ENCODE measurements at places on chromosomes 11 and 22.
A peak's percentile ranks its signal among the peaks of the same experiment; 100 is the strongest.

DNA sequence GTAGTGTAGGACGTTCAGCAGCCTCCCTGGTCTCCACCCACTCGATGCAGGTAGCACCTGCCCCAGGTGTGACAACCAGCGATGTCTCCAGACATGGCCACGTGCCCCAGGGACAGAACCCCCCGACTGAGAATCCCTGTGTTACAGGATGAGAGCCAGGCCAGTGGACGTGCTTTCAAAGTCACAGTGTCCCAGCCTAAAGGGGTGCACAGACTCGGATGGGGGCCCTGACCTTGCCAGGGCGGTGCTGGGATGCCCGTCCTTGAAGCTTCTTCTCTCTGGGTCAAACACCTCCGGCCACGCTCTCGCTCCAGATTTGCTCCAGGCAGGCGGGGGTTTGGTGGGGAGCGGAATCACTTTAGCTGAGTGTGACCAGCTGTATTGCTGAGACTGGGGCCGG lies 23.3 kb upstream of the GAL start:
- DNase-seq: no peak

- peak; percentile 17 for DNase-seq
These were observed 67.1 kb downstream of the PARVB start for GRCh38 chr22:44091021-44091721.

GRCh38 chr11:44304091-44305025 lies 5.6 kb downstream of the ALX4 start:
- DNase-seq: no peak

DNA sequence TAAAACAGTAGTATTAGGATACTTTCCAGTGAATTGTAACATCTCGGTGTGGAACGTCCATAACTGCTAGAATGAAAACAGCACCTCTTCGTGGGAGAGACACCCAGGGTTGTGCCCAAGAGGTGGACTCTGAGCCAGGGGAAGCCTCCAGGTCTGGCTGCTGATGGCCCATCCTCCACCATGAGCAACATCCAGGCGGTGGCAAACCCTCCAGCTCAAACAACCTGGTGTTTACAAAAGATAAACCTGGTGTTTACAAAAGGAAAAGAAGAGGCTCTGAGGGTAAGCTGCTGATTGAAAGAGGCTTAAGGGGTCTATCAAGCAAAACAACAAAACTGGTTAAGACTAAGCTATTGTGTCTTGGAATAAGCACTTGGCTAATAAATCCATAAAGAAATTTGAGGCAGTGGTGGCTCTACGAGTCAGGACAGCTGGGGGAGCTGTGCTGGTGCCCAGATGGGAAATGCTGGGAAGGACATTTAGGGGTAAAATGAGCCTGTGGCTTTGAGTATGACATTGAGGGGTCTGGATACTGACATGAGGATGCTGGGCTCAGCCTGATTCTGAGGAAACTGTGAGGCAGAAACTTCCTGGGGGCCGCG lies 909.0 kb downstream of the BRD1 start:
- DNase-seq: no peak

- no peak for DNase-seq
These were observed 138.7 kb downstream of the PGR start for GRCh38 chr11:100990931-100991330.

DNA sequence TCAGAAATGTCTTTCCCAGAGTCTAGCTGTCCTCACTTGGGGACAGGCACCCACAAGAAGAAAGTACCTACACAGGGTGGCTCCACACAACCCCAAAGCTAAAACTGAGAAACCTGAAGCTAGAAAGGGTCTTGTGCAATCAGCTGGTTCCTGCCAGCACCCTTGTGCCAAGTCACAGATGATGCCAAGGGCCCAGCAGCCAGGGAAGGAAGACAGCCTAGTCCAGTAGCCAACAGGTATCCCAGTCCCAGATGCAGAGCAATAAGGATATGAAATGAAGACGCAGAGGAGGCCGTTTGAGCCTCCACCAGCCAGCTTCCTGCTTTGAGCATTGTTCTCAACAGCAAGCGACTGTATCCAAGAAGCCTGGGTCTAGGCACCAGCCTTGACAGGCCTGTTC lies 6.1 kb downstream of the PLEKHA7 start:
- no peak for DNase-seq

DNA sequence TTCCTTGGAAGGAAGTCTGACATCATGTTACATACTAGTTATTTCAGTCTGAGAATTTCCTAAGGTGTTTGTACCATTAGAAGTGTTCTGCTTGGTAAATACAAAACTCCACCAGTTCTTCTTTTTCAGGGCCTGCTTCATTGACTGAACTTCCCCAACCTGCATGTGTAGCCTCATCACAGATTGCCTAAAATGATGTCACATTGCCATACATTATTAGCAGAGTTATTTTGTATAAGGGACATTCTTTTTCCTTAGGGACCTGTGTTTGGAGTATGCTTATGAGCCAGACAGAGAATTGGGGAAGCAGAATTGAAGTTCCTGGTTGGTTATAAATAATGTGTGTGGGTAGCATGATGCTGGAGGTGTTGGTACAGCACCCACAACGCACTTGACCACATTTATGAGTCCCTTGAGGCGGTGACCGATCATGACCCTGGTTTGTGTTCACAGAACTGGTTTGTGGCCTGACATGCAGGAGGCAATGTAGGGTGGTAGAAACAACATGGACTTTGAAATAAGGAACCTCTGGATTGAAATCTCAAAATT lies 16.4 kb upstream of the MMP7 start:
- no peak for DNase-seq

DNA sequence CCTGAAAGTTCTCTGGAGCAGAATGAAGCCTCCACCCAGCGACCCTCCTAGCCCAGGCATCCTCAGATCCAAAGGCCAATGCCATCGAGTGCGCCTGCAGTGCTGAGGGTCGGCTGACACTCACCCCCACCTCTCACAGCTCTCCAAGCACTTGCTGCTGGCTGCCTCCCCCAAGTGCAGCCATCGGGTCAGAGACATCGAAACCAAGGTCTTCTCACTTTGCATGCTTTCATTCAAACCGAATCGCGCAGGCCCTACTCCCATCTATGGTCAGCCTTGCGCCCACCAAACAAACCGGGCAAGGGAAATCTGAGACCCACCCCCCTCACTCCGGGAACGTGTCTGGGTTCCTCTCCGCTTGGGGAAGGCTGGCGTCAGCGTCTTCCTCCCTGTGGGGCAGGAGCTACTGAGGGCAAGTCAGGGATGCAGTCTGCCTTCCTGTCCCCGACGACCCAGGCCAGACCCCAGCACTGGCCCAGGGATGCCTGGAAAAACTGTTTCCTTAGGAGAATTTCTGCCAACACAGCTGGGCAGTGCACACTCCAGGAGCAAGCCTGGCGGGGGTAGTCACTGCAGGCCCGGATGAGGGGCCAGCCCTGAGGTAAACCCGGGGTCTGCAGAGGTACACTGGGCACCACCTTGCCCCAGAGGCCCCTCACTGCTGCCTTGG lies 7.0 kb downstream of the WNT7B start:
- DNase-seq: no peak

DNA sequence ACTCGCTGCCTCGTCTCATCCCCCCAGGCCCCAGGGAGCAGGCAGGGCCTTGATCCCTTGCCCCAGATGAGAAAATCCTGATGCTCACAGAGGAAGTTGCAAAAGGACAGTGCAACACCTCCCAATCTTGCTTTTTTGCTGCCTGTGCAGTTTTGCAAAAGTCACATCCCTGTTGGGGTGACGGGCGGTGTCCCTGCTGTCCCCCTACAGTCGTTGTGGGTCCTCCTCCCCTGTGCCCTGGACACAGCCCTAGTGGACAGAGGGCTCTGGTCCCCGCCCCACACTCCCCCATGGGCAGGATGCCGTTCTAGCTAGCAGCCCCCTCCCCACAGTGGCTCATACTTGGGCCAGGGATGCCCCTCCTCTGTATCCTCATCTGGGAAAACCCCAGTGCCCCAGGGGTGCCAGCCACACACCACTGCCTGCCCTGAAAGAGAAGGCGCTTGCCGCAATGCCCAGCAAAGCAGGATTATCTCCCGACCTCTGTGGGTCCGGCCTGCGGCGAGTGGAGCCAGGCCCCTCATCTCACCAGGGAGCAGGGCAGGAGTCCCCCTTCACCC lies 18.4 kb upstream of the CTSD start:
- no peak for DNase-seq

GRCh38 chr22:46610356-46610755 lies 9.8 kb upstream of the GRAMD4 start:
- DNase-seq: no peak

GRCh38 chr11:111417766-111418435 lies 38.8 kb upstream of the POU2AF1 start:
- DNase-seq: no peak

DNA sequence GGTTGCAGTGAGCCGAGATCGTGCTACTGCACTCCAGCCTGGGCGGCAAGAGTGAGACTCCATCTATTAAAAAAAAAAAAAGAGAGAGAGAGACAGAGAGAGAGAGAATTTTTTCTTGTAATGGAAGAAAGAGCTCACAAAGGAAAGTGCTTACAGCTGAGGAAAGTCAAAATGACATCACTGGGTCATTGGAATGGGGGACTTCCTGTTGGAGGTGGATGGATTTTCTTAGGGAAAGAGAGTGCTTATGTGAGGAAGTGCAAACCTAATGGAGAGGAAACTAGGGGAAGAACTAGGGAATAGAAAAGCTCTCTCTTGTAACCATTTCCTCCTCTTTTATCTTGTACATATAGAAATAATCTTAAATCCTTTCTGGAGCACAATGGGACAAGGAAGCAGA lies 6.3 kb upstream of the PIWIL4 start:
- DNase-seq: no peak

- no peak for DNase-seq
These were observed 37.4 kb upstream of the KCNQ1OT1 start for GRCh38 chr11:2737226-2737590.

DNA sequence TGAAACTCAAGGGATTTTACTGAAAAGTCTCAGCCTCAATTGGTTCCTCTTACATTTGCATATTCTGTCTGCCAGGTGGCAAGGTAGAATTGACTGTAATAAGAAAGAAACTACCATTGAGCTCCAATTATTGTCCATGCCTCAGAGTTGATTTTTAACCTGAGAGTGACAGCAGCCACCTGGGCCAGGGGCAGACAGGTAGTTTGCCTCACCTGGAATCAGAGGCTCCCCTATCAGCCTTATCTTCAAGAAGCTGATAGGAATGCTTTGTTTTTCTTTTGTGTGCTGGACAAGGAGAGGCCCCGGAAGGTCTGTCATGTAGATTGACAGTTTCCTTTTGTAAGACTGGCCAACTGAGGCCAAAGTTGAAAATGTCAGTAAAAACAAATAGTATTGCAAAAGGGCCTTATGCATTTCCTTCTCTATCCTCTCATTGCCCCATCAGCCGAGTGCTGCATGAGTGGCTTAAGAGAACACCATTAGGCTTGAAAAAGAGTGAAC lies 34.1 kb downstream of the CD44 start:
- no peak for DNase-seq

DNA sequence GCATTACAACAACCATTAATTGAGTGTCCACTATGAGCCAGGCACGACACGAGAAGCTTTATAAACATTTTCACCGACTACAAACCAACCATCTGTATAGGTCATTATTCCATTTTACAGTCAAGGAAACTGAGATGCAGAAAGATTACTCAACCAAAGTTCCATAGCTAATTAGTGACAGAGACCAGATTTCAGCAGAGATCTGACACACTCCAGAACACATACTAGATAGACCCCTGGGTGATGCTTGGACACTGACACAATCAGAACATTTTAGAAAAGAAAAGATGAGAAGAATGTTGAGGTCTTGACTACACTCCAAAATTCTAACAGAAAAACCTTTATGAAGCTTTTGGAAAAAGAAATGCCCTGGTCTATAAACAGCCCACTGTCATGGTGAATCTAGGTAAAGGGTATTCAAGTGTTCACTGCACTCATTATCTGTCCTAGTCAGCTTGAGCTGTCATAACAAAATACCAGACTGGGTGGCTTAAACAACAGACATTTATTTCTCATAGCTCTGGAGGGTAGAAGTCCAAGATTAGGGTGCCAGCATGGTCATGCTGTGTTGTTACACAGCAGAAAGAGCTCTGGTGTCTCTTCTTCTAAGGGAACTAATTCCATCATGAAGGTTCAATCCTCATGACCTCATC lies 89.0 kb downstream of the RELT start:
- no peak for DNase-seq

GRCh38 chr22:36156515-36157419 lies 3.8 kb downstream of the APOL3 start:
- DNase-seq: no peak

DNA sequence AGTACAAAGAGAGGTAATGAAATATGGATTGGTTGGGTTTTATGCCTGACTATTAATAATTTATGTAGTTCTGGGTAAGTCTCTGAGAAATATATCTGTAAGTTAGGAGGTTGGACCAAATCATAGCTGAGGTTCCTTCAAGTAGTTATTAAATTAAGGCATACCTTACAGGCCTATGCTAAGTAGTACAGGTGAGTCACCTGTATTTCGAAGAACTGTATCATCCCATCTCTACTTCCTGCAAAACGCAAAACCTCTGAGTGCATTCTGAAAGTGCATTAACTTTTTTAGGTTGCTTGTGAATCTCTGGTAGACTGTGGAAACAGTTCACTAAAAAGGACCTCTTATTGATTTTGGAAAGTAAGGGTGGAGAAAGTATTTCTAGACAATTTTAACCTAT lies 37.1 kb downstream of the APOL5 start:
- DNase-seq: no peak

DNA sequence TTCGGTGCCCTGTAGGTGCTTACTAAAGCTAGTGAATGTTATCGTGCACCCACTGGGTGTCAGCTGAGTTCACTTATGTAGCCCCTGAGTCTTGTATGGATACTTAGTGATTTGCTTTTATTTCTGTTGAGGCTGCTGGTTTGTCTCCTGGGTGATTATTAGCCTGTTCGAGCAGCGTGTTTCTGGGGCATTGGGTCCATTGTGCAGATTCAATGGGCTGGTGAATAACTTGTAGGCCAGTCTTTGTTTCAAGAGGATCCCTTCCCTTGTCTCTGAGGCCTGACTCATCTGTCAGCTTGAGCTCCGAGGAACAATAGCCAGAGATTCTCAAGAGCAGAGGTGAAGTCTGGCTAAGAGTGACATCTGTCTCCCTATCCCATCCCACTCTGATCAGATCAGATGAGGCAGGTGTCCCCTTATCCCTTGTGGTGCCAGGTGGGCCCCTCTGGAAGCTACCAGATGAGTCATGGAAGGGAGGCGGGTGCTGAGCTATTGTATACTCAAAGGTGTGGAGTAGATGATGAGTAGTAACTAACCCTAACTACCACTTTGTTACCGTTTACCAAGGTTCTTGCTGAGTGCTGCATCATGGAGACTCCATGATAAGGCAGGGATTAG lies 3.7 kb downstream of the MIAT start:
- DNase-seq: peak; percentile 87

- no peak for DNase-seq
These were observed 53.8 kb downstream of the POLD3 start for GRCh38 chr11:74646215-74646614.

DNA sequence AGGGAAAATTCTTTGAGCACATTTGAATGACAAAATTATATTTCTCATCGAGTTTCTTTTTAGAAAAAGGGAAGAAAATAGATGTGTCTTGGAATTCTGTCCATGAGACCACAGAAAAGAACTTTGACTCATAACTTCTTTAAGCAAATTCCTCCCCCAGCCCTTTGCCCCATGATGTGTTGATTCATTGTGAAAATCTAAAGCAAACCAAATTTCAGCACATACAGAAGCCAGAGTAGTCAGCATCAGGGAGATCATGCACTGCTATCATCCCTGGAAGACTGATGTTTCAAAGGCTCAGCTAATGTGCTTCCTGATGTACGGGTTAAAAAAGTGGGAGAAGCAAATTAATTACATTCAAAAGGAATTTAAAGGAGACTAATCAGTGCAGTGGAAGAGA lies 159.7 kb downstream of the FAT3 start:
- no peak for DNase-seq

GRCh38 chr11:93573184-93573583 lies 30.0 kb upstream of the SMCO4 start:
- DNase-seq: no peak

GRCh38 chr11:41306431-41306830 lies 153.0 kb downstream of the LRRC4C start:
- DNase-seq: no peak
